HCT116 (cell line): ENCODE measurements at places on chromosomes 5 and 9.
A peak's percentile ranks its signal among the peaks of the same experiment; 100 is the strongest.

GRCh38 chr9:92658611-92659010 lies 11.3 kb downstream of the IPPK start:
- DNase-seq, result no peak

- no peak for DNase-seq
Measured at GRCh38 chr5:54651482-54652076, 134.0 kb downstream of the SNX18 start.

DNA sequence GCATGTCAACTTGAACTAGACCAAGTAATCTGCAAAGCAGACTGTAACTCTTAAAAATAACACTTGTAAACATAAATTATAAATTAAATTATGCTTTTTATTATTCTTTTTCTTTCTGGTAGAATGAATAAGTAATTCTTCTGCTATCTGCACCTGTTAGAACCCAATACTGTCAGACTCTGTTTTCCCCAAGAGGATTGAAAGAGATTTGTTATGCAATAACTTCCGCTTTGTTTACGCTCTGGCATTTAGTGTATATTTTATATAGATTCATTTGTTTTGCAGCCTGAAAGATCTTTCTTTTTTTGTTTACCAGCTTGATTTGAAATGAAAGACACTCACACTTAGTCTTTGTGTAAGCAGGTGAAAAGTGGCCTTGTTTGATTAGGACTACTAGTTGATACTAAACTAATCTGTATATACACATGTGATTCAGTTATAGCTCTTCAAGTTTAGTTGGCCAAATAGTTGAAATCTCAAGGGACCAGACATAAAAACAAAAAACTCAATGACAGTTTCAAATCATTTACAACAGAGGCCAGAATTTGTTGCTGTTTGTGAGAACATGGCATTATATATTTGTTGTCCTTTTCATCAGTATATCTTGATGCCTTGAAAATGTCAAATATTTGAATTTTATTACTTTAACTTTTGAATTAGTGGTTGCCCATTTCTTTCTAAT lies 155.8 kb downstream of the PBX3 start:
- no peak for DNase-seq

GRCh38 chr9:82606492-82607382 lies 456.2 kb downstream of the RASEF start:
- peak; percentile 8 for DNase-seq

GRCh38 chr9:72292874-72293607 lies 72.0 kb downstream of the ZFAND5 start:
- DNase-seq, result no peak

- DNase-seq, result no peak
Measured at GRCh38 chr9:128696923-128697707, 5.2 kb upstream of the PKN3 start.

GRCh38 chr5:18959535-18959934 lies 1028.5 kb downstream of the CDH18 start:
- no peak for DNase-seq

- no peak for DNase-seq
Measured at GRCh38 chr5:147448766-147449165, 61.1 kb downstream of the DPYSL3 start.

GRCh38 chr5:1672396-1672795 lies 127.2 kb downstream of the MRPL36 start:
- DNase-seq, result no peak

GRCh38 chr9:87713278-87713987 lies 12.5 kb upstream of the CTSL start:
- peak; percentile 76 for DNase-seq

- no peak for DNase-seq
Measured at GRCh38 chr9:131625790-131626670, 80.7 kb downstream of the PRRT1B start.

DNA sequence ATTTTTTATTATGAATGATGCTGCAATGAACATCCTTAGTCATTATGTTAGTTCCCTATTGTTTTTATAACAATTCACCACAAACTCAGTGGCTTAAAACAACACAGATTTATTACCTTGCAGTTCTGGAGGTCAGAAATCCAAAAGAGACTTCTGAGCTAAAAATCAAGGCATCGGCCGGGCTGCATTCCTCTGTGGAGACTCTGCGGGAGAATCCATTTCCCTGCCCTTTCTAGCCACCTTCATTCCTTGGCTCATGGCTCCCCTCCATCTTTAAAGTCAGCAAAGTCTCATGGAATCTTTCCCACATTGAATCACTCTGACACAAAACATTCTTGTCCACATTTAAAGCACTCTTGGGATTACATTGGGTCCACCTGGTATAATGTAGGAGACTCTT lies 38.6 kb downstream of the SNX18 start:
- DNase-seq, result no peak

- no peak for DNase-seq
Measured at GRCh38 chr9:38295764-38296163, 96.7 kb upstream of the ALDH1B1 start.

- DNase-seq, result no peak
Measured at GRCh38 chr5:143705381-143705780, 106.6 kb upstream of the HMHB1 start.

DNA sequence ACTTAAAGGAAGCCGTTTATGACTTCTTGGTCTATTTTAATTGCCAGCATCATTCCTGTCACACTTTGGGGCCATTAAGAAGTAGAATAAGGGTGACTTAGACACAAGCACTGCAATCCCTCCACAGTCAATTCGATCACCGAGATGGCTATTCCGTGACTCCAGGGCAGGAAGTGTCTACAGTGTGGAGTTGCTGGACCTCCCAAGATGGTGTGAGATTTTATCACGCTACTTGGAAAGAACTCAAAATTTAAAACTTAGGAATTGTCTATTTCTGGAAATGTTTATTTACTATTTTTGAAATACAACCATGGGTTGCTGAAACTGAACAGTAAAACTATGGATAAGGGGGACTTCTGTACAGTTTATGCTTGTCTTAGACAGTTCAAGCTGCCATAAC lies 6.2 kb downstream of the FBXL7 start:
- DNase-seq, result no peak

DNA sequence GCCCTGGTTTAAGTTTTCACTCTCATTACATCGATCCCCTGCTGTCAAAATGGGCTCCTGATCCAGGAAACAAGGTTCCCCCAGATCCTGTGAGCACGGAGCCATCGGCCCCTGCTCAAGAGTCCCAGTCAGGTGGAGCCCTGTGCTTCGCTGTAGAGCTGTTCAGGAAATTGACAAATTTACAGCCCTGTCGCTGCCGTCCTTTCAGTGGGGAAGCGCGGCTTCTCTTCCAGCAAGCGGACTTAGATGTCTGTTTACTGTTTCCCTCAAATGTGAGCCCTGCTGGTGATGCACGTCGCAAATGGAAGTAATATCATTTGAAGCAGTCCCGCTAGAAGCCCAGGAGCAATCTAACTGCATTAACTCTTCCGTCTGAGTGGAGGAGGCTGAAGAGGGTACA lies 760.9 kb upstream of the WWC1 start:
- DNase-seq, result no peak

DNA sequence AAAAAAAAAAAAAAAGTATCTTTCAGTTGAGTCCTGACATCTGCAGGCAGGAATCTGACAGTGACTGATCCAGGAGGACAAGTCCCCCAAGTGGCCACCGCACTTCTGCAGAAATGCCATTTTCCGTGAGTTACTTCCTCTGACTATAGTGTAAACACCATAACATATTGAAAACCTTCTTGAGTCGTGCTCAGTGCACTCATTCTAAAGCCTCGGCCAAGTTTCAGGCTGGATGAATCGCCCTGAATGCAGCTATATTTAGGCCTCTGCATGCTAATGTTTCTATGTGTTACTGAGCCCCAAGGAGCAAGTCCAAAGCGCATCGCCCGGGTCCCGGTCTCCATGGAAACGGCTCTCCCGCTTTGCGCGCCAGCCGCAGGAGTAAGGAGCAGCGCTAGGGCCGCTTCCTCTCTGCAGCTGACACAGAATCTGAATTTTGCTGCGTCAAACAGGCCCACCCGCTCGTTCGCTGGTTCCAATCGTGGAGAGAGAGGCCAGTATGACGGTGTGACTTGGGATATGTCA lies 335.4 kb downstream of the MSX2 start:
- peak; percentile 10 for DNase-seq

- DNase-seq, result no peak
Measured at GRCh38 chr5:41921874-41922273, 3.2 kb upstream of the FBXO4 start.

DNA sequence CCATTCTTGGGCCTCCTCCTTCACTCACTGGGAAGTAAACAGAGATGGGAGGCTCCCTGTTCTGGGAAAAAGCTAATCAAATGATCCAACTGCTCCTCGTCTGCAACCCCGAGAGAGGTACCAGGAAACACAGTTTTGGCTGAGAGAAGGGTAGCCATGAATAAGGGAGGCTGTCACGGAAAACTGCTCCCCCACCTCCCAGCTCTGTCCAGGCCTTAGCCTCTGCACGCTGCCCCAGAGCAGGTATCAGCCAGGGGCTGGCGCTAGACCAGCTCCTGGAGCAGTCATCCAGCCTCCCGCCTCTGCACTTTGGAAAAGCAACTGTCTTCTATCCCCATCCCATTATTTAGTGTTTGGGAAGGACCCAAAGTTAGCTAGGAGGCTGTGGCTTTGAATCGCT lies 266.1 kb downstream of the NDUFS4 start:
- no peak for DNase-seq

GRCh38 chr9:130379649-130379970 lies 65.2 kb upstream of the ASS1 start:
- no peak for DNase-seq
